ENCODE measurements at places on chromosomes 2 and 18.

- no peak for DNase-seq
Measured at GRCh38 chr2:238055841-238056240, 5.0 kb upstream of the SCLY start.

DNA sequence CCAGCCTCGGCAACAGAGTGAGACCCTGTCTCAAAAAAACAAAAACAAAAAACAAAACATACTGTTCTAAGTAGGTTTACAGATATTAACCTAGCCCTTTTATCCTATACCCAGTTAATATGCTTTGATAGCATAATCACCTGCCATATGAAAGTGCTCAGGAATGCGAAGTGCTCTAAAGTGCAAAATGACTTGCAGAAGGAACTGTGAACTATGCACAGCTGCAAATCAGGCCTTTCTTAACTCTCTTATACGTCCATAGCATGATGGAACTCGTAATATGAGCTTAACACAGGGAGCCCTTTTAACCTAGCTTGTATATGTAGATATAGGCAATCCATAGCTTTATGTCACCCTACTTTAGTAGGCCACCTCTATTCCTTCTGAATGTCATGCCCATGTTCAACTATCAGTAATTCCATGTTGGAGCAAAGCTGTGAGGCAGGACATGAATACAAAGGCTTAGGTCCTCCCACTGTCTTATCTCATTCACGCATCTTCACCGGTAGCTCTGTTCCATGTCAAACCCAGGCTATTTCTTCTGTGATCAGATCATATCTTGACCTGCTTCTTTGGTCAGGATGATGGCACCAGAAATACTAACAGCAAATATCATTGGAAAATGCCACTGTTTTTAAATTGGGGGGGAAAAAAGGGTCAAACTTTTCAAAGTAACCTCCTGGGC lies 72.9 kb downstream of the PRPF40A start:
- DNase-seq = no peak

GRCh38 chr2:156672556-156673332 lies 236.6 kb downstream of the GPD2 start:
- no peak for DNase-seq

DNA sequence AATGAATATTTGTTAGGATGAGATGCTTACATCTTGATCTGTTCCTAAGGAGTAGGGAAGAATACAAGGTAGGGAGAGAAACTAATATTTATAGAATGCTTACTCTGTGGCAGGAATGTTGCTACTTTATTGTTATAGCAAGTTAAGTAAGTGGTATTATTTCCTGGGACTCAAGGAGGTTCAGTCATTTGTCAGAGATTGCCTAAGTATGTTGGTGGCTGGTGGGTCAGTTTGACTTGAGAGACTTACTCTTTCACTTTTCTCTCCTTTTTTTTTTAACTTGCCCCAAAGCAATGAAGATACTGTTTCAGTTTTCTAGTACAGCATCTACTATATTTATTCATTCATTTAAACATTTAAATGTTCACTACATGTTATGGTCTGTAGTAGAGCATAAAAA lies 209.2 kb upstream of the STON1 start:
- no peak for DNase-seq

- DNase-seq = no peak
Measured at GRCh38 chr2:212994976-212995375, 156.4 kb downstream of the IKZF2 start.

GRCh38 chr2:96198921-96199320 lies 9.7 kb downstream of the STARD7 start:
- no peak for DNase-seq

- no peak for DNase-seq
Measured at GRCh38 chr18:51068105-51068504, 38.1 kb downstream of the SMAD4 start.

DNA sequence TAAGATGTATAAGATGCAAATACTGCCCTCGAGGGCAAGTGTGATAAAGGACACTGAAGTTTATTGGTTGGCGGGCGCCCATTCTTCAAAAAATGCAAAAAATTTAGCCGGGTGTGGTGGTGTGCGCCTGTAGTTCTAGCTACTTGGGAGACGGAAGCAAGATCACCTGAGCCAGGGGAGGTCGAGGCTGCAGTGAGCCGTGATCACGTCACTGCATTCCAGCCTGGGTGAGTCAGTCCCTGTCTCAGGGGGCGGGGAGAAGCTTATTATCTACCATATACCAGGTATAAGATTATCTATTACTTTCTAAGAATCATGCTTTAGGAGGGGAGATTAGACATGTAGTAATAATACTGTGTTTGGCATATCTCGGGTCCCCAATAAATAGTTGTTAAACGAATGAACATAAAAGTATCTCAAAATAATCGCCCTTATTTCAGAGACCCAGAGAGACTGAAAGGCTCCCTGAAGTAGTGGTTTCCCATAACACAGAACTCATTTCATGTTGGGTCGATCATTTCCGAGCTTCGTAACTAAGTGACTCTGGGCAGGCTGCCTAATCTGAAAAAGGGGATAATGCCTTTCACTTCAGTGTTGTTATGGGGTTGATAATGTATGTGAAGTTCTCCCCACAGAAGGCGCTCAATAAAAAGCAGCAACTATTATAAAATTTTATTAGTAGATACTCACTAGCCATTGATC lies 1.2 kb upstream of the SELENOI start:
- DNase-seq = no peak

DNA sequence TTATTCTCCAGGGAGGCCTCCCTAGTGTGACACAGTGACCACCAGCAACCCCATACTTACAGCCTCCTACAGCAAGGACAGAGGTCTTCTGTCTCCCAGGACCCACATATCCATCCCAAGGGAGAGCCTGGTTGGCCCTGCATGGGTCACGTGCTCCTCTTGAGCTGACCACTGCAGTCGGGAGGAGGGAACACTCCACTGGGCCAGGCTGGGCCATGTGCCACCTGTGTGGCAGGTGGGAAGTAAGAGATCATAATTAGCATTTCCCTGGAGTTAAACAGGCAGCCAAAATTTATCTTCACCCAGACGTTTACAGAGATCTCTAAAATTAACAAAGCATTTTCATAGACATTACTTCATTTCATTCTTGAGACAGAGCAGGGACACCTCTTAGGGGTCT lies 33.4 kb upstream of the MLPH start:
- DNase-seq = no peak

GRCh38 chr2:164102366-164102765 lies 366.6 kb upstream of the FIGN start:
- no peak for DNase-seq

GRCh38 chr18:80191907-80192652 lies 55.2 kb downstream of the PARD6G start:
- no peak for DNase-seq

GRCh38 chr2:10123281-10123680 lies 742 bp downstream of the RRM2 start:
- no peak for DNase-seq

Measured in stimulated activated CD8-positive, alpha-beta memory T cell treated with anti-CD3 and anti-CD28 coated beads, Interleukin-4, amount 100 ng/mL, for 1 hour (primary cell).